Neural progenitor cell (in vitro differentiated cells): ENCODE measurements at places on chromosomes 4 and X.

DNA sequence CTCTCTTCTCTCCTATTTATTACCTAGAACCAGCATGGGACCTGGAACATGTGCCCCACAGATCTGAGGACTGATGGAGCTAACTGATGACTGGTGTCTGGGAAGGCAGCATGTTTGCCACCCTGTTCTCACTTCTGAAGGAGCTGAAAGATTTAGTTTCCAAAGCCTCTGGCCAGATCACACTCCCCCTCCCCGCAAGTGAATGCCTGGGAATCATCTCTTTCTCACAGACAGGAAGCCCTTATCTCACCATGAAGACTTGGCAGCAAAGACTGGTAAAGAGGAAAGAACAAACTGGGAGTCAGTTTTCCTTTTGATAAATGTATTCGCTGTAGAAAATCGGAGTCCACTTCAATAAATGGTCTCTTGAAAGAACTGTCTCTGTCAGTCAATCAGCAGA lies 21.0 kb upstream of the PCYT1B start:
- DNase-seq = no peak

DNA sequence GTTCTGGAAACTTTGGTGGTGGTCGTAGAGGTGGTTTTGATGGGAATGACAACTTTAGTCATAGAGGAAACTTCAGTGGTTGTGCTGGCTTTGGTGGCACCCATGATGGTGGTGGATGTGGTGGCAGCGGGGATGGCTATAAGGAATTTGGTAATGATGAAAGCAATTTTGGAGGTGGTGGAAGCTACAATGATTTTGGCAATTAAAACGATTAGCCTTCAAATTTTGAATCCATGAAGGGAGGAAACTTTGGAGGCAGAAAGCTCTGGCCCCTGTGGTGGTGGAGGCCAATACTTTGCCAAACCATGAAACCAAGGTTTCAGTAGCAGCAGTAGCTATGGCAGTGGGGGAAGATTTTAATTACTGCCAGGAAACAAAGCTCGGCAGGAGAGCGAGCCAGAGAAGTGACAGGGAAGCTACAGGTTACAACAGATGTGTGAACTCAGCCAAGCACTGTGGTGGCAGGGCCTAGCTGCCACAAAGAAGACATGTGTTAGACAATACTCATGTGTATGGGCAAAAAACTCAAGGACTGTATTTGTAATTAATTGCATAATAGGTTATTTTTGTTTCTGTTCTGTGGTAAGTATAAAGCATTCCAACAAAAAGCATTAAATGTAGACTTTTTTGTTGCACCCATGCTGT lies 23.2 kb upstream of the SOD3 start:
- DNase-seq = no peak

- DNase-seq = peak; percentile 92
Measured at GRCh38 chrX:51332188-51332942, at the start of gene NUDT10. Gene NUDT10 (plus strand): TSS chrX:51332822. CDS start chrX:51332966, 144 bp downstream.

DNA sequence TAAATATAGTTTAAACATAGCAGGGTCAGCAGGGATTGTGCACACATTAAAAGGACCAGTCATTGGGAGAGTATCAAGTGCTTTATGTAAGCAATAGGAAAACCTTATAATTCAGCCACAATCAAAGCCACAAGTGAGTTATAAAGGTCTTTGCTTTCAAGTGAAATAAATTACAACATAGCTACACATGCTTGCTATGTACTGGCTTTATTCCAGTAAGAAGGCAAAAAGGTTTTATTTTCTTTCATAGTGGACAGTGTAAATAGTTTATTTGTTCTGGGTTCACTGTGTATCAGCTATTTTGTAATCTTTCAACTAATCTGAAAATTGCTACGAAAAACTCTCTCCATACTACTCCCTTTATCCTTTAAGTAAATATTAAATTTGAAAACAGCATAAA lies 691.4 kb downstream of the PCDH7 start:
- DNase-seq = no peak

DNA sequence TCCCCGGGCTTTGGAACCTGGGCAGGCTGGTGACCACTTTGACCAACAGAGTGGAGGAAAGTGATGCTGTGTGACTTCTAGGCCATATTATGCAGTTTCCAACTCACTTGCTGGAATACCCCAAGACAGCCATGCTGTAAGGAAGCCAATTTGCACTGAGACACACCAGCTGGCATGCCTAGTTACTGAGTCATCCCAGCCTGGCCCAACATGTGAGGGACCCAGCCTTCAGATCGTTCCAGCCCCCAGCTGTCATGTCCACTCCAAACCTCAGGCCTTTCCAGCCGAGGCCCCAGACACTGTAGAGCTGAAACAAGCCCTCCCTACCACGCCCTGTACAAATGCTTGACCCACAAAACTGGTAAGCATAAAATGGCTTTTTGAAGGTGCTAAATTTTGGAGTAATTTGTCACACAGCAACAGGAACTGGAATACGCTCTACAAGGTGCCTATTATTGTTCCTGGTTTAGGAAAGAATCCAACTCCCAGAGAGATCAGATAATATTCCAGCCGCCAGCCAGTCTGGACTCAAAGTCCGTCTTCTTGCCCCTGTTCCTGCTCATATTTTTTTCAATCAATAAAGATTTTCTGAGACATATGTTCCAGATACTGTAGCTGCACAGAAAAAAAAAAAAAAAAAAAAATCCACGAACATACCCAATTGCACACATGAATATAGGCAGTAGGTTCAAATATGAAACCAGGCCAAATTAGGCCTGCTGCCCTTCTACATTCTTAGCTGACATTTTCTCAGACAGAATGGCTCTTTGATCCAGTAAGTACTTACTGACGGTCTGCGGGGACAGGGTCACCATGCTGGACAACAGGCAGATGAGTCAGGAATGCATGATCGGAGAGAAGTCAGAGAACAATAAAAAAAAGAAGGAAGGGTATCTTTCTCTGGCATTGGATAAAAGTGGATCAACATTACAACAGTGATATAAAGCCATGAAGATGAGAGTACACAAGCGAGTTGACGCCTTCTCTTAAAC lies 35.1 kb downstream of the SH3KBP1 start:
- no peak for DNase-seq

- no peak for DNase-seq
Measured at GRCh38 chrX:15072259-15072658, 197.6 kb downstream of the ASB9 start.

DNA sequence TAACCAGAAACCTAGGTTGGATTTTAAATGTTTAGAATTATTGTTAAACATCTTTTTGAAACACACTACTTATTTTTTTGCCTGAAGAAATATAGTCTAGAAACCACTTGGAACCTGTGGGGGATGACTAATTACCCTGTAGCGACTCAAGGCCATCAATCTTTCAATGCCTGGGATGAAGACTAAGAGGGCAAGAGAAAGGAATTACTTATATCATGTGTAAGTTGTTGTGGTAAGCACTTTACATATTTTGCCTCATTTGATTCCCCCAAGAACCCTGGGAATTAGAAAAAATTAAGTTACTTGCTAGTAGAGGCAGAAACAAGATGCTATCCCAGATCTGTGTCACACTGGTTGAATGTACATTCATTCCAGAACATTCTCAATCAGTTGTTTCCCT lies 170.9 kb upstream of the GRIA3 start:
- DNase-seq = no peak

DNA sequence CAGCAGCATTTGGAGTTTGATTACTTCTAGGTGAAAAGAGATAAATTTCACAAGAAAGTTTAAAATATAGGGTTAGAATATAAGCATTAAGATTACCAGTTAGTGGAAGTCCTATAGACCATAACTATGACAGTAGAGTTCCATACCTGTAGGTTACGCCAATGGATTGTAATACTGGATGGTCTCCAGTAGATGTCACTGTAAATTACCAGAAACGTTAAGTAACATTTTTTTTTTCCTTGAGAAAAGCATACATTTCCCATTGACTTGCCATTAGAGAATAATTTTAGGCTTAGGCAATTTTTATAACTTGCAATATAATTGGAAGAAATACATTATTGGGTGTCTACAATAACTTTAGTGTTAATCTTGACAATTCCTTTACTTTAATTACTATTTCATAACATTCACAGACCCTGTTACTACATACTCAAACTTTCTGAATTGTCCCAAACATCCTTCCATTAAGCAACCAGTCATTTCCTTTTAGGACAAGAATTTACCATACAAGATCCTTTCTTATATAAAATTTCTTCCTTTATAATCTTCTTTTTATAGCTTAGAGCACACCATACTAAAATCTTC lies 304.1 kb upstream of the TECRL start:
- peak; percentile 23 for DNase-seq

GRCh38 chr4:168501407-168501806 lies 4.6 kb downstream of the PALLD start:
- DNase-seq = no peak

GRCh38 chr4:47640911-47641310 lies 155.8 kb downstream of the ATP10D start:
- DNase-seq = no peak

GRCh38 chr4:2062808-2063524 lies 3.8 kb downstream of the NAT8L start:
- DNase-seq = no peak

- DNase-seq = no peak
Measured at GRCh38 chrX:69027181-69028005, 137.9 kb downstream of the PJA1 start.

DNA sequence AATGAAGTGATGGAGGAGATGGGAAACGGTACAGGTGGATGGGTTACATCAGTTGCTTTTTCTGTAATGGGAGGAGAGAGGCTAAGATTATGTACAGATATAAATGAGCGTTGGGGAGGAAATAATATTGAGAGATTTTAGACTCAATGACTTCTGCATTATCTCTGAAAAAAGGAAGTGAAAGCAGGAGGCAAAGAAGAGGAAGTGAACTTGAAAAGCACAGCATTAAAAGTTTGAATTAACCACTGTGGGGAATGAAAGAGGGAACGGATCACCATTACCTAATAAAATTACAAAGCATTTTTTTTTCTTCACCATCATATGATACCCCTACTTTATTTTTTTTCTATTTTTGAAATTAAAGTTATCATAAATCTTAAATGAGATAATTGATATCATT lies 1025.5 kb downstream of the RPA4 start:
- no peak for DNase-seq

GRCh38 chr4:22668702-22669101 lies 24.0 kb upstream of the GBA3 start:
- no peak for DNase-seq

DNA sequence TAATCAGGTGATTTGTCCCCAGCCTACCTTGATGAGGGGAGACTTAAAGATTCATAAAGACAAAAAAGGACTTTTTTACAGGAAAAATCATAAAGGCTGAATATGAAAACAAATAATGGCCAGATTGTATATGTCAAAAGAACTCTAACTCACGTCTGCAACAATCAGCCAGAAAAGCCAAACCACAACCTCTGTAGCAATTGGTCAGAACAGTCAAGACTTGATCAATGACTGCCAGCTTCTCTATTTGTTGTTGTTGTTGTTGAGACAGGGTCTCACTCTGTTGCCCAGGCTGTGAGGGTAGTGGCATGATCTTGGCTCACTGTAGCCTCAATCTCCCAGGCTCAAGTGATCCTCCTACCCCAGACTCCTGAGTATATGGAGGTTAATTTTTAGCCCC lies 35.9 kb upstream of the PPA2 start:
- DNase-seq = no peak

DNA sequence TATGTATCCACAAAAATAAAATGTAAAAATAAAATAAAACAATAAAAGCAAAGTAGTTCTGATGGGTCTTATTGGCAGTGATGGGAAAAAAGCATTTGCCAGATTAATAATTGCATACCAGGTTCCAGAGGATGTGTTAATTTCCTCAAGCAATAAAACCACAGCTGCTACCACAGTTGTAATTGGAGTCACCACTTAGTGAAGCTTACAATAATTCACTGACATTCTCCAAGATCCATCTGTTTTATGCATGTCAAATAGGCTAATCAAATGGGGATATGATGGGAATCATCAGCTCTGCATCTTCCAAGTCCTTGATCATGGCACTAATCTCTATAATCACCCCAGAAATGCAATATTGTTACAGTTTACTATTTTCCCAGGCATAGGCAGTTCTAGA lies 123.5 kb upstream of the EMCN start:
- DNase-seq = no peak

DNA sequence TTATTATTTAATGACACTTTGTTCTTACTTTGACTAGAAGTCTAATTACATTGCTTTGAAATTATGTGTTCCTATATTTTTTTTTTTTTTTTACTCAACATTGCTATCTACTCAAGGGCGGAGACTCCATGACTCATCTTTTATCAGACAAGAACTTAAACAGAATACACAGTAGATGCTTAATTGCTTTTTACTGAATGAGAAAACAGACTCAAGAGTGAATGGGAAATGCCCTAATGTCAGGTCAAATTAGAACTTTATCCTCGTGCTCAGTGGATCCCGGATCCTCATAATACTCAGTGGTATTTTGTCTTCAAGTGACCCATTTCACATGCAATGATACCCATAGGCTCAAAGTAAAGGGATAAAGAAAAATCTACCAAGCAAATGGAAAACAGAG lies 954.5 kb upstream of the IGFBP7 start:
- no peak for DNase-seq

DNA sequence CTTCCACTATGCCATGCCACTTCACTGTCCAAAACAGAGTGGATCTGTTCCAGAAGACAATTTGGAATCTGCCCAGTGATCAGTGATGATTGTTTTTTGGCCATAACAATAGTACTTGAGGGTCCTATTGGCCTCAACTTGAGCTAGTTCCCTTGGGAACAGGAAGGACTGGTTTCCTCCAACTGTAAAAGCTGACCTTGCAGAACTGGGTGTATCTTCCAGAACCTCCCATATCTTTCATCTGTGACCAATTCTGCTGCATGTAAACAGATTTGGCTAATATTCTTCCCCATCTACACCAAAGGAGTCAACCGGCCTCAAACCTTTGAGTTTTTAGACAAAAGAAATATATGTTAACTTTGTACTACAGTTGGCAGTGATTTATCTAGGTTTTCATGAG lies 165.1 kb upstream of the TRPC5 start:
- no peak for DNase-seq

- DNase-seq = no peak
Measured at GRCh38 chr4:38621028-38621684, 42.8 kb upstream of the KLF3 start.

- DNase-seq = no peak
Measured at GRCh38 chrX:75273483-75273882, 402 bp upstream of the UPRT start.

DNA sequence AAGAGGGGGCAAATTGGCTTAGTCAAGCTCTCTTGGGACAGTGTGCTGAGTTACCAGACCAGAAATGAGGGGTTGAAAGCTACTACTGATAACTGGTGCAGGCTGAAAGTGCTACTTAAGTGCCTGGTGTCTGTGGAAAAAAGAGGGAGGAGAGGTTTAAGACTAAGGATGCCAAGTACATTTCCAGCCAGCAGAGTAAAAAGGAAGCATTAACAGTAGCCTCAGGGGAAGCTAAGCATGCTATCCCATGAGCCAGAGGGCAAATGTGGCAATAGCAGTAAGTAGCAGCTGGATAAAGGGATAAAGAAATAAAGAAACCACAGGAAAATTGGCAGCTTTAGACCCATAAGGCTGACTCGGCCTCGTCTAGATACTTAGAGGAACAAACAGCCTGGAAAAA lies 196.3 kb upstream of the MAB21L2 start:
- peak; percentile 21 for DNase-seq

- DNase-seq = peak; percentile 27
Measured at GRCh38 chr4:37803348-37803973, 23.0 kb upstream of the PGM2 start.

GRCh38 chr4:168057412-168057811 lies 34.9 kb upstream of the ANXA10 start:
- no peak for DNase-seq
